BE2C (cell line): ENCODE measurements at places on chromosomes 3 and 15.

DNA sequence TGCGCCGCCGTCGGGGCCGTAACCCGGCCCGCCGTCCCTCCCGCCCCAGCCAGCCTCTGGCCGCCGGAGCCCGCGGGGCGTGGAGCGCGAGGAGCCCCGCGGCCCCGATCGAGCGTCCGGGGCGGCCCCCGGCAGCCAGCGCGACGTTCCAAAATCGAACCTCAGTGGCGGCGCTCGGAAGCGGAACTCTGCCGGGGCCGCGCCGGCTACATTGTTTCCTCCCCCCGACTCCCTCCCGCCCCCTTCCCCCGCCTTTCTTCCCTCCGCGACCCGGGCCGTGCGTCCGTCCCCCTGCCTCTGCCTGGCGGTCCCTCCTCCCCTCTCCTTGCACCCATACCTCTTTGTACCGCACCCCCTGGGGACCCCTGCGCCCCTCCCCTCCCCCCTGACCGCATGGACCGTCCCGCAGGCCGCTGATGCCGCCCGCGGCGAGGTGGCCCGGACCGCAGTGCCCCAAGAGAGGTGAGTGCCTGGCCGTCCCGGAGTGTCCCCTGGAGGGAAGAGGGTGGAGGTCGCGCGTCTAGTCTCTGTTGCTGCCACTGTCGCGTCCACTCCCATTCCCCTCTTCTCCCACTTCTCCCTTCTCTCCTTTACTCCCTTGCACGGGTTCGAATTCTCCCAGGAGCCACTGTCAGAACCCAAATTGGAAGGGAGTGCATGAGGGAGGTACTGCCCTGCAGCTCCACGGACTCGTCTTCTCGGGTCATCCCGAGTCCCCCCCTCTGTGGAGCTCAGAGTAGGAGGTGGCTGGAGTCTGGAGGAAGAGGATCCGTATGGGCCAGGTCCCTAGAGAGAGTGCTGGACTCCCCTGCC is 585 bp downstream of the CSK start:
- peak; percentile 43 for DNase-seq

- DNase-seq = no peak
Observed at GRCh38 chr15:31485431-31485830, 158.8 kb downstream of the KLF13 start.

DNA sequence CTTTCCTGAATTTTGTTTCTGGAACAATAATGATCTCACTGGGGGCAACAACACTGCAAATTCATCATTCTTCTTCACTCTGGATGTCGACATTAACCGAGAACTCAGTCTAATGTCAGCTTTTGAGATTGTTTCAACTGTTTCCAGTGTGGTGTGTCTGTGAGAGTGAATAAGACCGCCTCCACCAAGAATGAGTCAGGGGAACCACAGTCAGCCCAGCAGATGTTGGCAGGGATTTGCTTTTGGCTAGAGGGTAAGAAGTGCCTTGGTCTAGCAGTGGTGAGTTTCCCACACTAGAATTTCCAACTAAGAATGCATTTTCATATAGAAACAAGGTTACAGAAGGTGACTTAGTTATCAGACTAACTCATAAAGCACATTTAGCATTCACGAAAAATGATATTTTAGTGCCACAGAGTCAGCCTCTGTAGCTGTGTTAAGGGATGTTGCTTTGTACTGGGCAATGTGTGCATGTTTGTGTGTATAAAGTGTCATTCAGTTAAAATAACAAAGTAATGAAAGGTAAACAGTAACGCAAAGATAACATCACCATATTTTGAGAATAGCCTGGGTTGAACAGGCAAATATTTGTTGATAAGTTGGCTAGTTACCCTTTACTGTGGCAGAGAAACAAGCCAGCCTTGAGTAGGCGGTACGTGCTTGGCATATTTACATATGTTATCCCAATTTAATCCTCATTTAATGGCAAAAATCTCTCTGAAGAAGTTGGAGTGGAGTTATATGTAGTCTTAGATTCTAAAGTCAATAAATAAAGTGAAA is 33.8 kb downstream of the DRD3 start:
- no peak for DNase-seq

DNA sequence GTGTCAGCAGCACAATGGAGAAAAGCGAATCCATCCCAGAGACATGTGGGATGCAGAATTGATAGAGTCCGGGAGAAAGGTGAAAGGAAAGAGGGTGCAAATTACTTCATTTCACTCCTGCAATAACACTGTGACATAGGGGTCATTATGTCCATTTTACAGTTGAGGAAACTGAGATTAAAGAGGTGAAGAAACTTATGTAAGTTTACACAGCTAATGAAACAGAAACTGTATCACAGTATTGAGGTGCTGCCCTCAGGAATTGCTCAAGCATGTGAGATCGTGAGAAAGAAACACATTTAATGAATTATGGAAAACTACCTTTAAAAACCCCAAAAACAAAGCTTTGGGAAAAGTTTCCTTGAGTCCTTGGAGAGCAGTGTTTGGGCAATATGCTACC is 103.6 kb upstream of the PFN2 start:
- no peak for DNase-seq

- no peak for DNase-seq
Observed at GRCh38 chr3:154829929-154830328, 250.2 kb upstream of the MME start.

- DNase-seq = no peak
Observed at GRCh38 chr3:107650788-107651187, 128.0 kb downstream of the BBX start.

GRCh38 chr3:49387721-49388120 is 24.1 kb downstream of the RHOA start:
- DNase-seq = no peak

DNA sequence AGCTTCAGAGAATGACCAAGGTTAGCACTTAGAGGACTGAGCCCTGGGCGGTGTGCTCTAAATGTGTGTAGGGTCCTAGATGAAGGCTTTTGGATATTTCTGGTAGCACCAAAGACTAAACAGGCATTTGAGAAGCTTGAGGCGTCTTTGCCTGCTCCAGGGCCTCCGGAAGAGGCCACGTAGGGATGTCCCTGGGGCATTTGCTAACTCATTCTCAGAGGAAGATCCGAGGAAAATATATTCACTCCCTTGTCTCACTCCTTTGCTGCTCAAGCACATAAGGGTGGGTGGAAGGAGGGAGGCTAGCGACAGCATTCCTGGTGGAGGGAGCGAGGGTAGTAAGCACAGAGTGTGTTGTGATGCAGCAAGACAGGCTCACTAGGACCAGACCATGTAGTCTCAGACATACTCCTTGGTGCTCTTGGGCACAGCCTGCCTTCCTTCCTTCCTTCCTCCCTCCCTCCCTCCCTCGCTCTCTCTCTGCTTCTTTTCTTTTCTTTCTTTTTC is 38.5 kb upstream of the XCR1 start:
- no peak for DNase-seq

- DNase-seq = no peak
Observed at GRCh38 chr15:28936081-28936480, 50.3 kb downstream of the APBA2 start.

GRCh38 chr3:8438507-8439079 is 63.0 kb upstream of the LMCD1 start:
- no peak for DNase-seq

- no peak for DNase-seq
Observed at GRCh38 chr3:158420654-158421396, 150.2 kb upstream of the MLF1 start.

- DNase-seq = no peak
Observed at GRCh38 chr3:35677797-35678196, 38.5 kb downstream of the ARPP21 start.
